ENCODE measurements at places on chromosomes 13 and 19.

DNA sequence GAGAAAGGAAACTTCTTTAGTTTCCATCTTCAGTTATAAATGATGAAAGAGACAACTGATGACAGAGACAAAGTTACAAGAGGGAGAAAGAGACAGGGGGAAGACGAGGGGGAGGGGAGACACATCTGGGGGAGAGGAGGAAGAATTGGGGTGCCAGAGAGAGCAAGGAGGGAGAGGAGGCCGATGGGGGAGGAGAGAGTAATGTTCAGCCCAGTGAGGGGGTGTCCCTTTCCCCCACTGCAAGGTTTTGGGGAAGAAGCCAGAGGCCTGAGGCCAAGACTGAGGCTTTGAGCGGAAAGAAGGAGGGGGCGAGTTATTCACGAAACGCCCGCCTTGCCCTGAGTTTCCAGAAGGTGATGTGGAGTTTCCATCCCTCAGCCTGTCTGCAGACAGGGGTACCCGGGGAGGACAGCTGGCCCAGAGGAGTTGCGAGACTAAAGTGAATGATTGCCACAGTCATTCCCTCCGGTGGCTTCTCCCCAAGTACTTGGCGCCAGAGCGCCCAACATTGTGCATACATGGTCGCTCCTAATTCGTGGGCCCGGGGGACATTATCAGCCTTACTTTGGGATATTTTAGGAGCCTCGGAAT lies 558 bp upstream of the PPAN start:
- peak; percentile 40 for DNase-seq

DNA sequence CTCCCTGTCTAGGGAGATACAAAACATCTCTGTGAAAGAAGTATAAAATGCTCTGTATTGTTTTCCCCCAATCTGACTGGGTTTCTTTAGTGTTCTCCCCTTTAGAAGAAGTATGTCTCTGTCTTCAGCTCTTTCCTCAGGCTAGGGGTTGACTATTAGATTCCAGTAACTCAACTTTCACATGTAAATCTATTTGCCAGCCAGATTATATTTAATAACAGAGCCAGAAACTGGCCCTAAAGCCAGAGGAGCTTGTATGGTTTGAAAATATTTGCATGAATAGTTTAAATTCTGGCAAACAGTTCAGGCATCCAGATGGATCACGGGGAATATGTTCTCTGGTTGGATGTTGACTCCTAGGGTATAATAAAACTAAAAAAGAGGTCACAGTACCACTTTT lies 22.3 kb upstream of the CYSLTR2 start:
- no peak for DNase-seq

DNA sequence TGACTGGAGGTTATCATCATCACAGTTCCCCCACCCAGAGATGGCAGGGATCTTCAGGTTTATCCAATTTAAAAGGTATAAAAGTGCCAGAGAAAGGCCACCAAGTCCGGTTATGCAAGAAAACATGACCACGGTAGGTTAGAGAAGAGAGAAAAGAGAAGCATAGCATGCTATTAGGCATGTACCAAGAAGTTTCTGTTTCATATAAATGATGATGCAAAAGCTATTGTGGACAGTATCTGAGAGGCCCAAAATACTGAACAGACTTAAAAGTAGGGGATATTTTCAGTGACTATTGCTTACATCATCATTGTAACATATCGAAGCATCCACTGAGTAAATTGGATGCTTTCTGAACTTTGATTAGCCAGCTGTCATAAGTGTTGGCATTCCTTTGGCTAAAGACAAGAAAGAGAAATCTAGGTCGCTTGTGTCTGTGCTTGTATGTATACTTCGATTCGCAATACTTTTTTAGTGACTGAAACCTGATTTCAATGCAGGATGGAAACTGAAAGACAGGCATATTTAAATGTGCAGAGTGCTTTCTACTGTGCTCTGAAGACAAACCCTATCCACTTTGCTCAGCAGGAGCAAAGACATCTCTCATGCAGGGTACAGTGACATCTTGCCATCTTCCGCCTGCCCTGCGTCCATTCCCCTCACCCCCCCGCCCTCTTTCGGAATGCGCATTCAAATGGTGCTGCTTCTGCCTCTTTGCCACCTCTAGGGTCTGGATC lies 180.3 kb downstream of the SHISA2 start:
- DNase-seq, result no peak

GRCh38 chr13:51811046-51811445 lies 7.1 kb upstream of the DHRS12 start:
- no peak for DNase-seq

- DNase-seq, result no peak
Observed at GRCh38 chr13:98834254-98834960, 81.9 kb upstream of the SLC15A1 start.

GRCh38 chr13:39099231-39099630 lies 61.0 kb downstream of the NHLRC3 start:
- DNase-seq, result no peak

GRCh38 chr19:2451138-2451537 lies 5.6 kb downstream of the LMNB2 start:
- DNase-seq, result no peak

DNA sequence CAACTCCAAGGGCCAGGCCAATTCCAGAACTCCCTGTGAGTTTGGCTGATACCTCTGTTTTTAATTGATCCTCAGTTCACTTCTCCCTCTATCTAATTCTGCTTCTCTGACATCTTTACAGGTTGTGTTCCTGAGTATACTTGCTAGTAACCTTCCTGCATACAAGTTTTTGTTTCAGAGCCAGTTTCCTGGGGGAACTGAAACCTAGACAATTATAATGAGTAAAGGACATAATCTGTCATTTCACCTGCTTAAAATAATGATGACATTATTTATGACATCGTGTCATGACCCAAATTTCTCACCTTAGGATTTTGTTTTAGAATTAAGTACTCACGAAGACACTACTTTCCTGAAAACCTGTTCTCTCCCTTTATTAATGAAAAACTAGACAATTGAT lies 12.5 kb upstream of the MYCBP2 start:
- no peak for DNase-seq

GRCh38 chr13:101475536-101475935 lies 23.1 kb downstream of the ITGBL1 start:
- DNase-seq, result no peak

DNA sequence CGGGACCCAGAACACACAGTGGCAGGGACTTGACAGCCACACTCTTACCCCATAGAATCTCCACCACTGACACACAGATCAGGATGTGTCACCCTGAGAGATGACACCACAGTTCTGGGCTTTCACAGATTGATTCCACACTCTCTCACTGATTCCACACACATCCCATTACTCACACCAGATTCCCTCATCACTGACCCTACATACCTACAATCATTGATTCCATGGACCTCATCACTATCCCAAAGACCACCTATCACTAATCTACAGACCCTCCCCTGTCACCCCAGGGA lies 57.6 kb upstream of the ZNF527 start:
- no peak for DNase-seq

- DNase-seq, result no peak
Observed at GRCh38 chr13:36217456-36217855, 3.1 kb upstream of the SOHLH2 start.

DNA sequence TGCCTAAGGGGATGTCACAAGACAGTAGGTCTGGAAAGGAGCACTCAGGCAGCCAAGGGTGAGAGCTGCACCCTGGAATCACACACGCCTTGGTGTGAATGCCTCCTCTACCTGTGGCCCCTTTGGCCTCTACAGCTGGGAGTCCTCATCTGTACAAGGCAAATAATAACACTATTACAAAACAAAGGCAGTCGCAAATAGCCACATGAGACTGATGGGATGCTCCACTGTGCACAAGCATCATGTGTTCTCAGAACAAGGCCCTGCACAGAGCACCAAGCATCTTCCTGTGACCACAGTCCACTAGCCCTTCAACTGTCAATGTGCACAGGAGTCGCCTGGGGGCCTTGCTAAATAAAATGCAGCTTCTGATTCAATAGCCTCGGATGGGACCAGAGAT lies 44.6 kb upstream of the HNRNPA1L2 start:
- no peak for DNase-seq

GRCh38 chr13:35549481-35549880 lies 73.0 kb upstream of the MAB21L1 start:
- no peak for DNase-seq
